ENCODE measurements at places on chromosomes 11 and 22.

GRCh38 chr11:10294290-10294953 lies 403 bp upstream of the SBF2 start:
- no peak for DNase-seq

DNA sequence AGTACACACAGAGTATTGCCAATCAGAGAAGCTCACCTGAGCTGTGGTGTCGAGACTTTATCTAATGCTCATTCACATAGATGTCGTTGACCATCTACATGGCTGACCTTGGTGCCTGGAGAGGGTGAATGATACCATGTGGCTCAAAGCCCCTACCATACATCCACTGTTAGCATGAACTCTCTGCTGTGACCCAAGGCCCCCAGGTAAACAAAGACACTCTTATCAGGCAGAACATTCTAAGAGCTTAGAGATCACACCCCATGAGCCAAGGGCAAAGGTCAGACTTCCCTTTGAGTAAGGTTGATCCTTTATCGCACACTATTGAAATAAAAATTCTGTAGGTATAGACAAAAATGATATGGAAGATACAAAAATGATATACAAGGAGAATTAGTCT lies 15.0 kb upstream of the PIWIL3 start:
- no peak for DNase-seq

DNA sequence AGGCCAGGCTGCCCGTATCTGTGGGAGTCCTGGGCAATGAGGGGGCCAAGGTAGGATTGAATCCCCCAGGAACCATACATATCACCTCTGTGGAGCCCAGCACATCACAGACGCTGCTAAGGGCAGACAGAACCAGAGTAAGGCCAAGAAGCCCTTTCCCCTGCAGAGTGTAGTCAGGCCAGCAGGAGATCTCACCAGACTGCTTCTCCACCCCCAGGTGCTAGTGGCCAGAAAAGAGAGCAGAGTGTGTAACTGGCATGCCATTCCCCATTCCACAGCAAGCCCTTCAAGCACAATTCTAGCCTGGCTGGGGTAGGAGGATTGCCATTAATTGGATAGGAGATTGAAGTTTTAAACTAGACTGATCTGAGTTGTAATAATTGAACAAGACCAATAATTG lies 28.0 kb upstream of the FCHSD2 start:
- no peak for DNase-seq

DNA sequence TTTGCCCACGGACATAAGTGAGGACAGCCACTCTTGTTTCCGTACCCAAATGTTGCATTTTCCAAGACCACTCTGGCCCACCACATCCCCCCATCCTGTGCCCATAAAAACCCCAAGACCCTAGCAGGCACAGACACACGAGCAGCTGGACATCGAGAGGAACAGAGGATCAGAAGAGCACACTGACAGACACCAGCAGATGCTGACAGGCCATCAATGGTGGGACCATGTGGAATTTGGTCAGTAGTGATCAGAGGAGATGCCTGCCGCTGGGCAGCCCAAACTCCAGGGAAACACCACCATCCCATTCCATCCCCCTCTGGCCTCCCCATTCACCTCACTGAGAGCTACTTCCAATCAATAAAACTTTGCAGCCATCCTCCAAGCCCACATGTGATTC lies 87.0 kb downstream of the DLG2 start:
- no peak for DNase-seq

DNA sequence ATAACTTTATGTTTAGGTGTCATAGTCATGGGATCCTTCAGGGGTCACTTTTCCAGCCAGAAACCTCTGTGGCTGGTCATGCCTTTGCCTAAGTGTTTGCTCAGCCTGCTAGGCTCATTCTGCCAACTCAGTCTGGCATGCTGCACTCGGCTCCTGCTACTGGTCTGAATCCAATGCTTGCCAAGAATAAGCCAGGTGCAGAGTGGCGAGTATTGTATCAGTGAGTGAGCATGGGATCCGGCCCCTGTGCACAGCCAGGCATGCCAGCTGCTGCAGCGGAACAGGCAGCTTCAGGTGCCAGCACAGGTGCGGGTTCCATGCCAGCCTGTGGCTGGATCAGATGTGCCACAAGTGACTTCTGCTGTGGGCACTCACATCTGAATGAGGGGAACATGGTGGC lies 1269.3 kb upstream of the CNTN5 start:
- no peak for DNase-seq

GRCh38 chr11:88320149-88320559 lies 17.4 kb downstream of the CTSC start:
- DNase-seq, result no peak

- no peak for DNase-seq
Observed at GRCh38 chr22:46669201-46669600, 49.0 kb downstream of the GRAMD4 start.

DNA sequence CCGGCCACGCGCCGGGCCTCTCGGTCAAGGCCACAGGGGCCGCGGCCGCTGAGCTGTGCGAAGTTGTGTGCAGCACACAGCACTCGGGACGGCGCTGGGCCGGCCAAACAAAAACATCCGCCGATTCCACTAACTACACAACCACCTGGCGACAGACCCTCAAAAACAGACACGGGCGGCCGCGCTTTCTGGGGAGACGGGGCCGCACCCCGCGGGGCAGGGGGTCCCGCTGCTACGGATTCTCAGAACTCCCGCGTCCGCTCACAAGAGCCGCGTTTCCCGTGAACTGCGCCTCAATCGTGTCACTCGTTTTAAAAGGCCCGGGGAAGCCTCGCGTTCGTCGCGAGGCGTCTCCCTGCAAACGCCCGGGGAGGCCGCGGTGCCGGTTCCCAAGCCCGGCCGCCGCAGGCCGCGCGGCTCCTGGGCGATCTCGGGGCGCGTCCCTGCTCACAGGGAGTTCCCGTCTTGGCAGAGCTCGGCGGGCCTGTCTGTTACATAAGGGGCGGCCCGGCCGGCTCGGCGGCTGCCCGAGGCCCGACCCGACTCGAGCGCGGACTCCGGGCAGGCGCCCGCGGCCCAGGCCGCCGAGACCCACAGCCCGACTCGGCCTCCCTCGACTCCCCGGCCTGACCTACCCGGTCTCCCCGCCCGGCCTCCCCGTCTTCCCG lies 936 bp downstream of the BRD1 start:
- no peak for DNase-seq

- DNase-seq, result no peak
Observed at GRCh38 chr11:42171046-42171445, 711.6 kb upstream of the LRRC4C start.

- DNase-seq, result no peak
Observed at GRCh38 chr11:100785148-100785983, 98.3 kb downstream of the ARHGAP42 start.

GRCh38 chr22:20955548-20955947 lies 11.5 kb upstream of the AIFM3 start:
- no peak for DNase-seq

DNA sequence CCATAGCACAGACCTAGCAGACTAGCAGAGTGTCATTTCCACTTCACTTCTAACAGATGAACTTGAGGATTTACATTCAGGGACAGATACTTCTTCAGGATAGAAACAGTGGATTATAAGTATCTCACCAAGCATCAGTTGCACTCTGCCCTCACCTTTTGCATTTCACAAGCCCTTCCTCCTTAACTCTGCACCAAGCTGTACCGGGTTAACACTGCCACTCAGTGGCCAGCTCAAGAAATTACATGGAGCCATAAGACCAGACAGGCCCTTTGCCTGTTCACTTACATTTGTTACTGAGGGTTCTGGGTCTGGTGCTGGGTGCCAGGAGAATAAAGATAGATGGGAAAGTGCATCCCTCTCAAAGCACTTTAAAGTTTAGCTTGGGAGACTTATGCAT lies 309.8 kb downstream of the SHANK2 start:
- no peak for DNase-seq

GRCh38 chr11:12542186-12542935 lies 131.9 kb upstream of the TEAD1 start:
- no peak for DNase-seq

DNA sequence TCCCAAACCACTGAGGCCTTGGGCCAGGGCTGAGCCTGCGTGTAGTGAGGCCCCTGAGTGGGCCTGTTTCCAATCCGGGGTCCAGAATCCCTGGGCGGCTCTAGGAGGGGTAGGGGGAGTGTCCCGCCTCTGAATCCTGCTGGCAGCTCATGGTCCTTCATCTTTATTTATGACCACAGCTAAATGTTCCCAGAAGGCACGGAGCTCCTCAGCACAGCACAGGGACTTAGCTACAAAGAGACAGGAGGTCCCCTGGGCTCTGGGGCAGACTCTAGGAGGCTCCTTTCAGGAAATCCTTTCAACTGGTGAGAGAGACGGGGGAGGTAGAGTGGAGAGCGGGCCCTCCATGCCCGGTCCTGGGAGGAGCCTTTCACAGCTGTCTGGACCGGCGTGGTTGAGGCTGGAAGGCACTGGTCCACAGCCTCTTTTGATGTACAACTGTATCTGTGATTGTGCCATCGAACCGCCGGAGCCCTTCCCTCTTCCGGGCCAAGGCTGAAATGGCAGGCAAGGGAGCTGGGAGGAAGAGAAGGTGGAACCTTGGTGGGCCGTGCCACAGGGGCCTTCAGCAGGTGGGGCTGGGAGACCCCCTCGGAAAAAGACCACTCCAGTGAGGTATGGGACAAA lies 46.8 kb downstream of the SCUBE1 start:
- DNase-seq, result no peak

GRCh38 chr22:24938741-24939341 lies 7.7 kb downstream of the LHFPL7 start:
- DNase-seq, result no peak

DNA sequence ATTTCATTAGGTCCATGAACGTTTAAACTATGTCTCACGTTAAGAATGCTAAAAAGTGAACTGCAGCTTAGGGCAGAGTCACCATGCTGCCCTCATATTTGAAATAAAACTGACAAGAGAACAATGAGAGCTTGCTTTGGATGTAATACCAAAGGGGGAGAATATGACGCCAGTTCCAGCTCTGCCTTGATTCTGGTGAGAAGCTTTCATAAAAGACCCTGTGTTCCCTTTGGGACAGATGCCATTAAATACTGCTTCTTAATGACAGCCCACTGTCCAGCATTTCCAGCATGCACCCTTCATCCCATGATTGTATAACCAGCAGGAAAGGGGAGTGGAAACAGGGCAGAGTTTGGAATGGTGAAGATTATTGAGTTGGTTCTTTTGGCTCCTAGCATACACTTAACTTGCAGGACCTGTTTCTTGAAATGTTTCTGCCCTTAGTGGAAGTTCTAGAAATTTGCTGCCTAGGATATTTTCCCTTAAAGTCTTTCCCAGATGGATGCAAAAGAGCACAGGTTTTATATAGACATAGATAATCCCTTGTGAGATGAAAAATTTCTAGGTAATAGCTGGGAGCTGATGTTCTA lies 139.3 kb upstream of the LDLRAD3 start:
- no peak for DNase-seq

GRCh38 chr11:95516786-95517185 lies 272.8 kb downstream of the FAM76B start:
- no peak for DNase-seq

- no peak for DNase-seq
Observed at GRCh38 chr11:104918113-104918824, 20.0 kb upstream of the CASP12 start.

GRCh38 chr11:12914400-12914912 lies 94.7 kb upstream of the RASSF10 start:
- no peak for DNase-seq

DNA sequence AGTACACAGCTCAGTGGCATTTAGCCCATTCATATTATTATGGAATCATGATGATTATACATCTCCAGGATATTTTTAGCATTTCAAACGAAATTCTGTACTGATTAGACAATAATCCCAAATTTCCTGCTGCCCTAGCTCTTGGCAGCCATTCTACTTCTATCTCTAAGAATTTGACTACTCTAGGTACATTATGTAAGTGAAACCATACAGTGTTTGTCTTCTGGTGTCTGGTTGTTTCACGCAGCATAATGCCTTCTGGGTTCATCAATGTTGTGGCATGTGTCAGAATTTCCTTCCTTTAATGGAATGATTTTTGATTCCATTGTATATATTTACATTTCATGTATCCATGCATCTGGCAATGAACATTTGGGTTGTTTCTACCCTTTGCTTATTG lies 517.7 kb downstream of the ETS1 start:
- DNase-seq, result no peak

DNA sequence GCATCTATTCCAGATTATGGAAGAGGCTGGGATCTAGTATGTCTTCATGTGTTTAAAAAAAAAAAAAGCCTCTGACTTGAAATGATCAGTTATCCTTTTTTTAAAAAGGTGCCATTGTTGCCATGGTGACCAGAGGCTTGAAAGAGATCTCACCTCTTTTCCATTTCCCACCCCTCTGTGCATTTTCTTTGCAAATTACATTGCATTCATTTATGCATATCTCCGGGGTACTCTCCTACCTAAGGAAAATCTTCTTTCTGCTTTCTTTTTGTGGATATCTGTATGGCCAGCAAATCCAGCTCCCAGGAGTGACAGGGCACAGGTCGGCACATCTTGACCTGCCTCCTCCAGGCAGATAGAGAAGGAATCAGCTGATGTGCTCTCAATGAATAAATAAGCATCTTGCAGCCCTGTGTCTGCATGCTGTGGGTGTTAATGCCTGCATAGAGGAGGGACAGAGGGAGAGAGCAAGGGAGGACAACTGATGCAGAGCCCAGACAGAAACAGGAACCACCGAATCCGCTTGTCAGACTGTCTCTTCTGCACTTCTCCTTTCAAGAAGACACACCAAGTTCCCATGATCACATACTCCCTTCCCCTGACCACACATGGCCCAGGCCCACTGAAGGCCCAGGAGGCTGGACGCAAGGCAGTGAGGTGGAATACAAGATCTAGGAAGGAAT lies 50.9 kb downstream of the CWC15 start:
- DNase-seq, result no peak

DNA sequence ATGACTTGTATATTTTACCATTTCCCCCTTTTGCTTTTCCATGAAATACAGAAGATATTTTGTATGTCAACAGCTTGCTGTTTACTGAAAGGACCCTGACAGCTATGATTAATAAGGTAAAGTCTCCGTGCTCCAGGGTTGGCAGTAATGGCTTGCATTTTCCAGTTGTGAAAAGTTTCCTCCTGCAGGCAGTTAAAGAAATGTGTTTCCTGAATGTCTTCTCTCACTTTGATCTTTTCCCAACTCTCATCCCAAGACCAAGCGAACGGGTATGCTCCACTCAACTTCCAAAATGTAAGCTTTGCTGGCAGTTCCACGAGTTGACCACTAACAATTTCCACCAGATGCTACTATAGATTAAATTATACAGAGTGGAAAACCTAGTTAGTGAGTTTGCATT lies 8.9 kb downstream of the FIBIN start:
- no peak for DNase-seq

GRCh38 chr11:59756558-59756840 lies 1.3 kb downstream of the STX3 start:
- DNase-seq, result no peak

DNA sequence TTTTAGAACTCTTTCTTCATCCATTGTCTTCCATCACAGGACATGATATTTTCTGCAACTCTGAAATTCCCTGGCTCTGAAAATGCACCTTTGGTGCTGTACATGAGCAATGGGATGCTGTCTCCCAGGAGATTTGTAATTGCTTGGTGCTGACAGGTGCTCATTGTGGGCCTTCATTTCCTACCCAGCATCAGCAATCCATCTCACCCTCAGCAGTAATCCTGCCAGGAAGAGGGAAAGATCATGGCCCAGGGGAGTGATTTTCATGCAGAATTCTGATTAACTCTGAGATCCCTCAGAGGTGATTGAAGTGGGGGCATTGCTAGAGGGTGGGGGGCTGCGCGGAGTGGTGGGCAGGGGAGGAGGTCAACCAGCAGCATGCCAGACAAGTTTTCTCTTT lies 651.7 kb downstream of the NELL1 start:
- DNase-seq, result no peak
